Uterus (tissue), 4 donors: ENCODE measurements at places on chromosomes 5 and 9.
A peak's percentile ranks its signal among the peaks of the same experiment; 100 is the strongest.

DNA sequence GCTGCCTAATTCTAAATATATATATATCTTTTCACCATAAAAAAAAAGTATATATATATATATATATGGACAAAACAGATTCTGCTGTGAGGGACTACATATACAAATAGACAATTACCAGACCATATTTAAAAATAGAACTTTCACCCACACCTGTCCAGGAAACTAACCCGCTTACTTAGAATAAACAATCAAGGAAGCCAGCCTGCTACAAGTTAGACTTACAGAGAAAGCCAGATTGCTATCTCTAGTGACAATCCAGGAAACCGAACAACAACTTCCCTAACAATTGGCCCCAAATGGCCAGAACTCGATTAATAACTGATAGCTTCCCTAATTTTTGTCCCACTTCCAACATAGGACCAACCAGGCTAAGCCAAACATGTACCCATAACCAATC is 5.9 kb downstream of the GLDC start:
- DNase-seq = no peak

GRCh38 chr5:142408981-142409481 is 84.2 kb upstream of the SPRY4 start:
- no peak for DNase-seq

DNA sequence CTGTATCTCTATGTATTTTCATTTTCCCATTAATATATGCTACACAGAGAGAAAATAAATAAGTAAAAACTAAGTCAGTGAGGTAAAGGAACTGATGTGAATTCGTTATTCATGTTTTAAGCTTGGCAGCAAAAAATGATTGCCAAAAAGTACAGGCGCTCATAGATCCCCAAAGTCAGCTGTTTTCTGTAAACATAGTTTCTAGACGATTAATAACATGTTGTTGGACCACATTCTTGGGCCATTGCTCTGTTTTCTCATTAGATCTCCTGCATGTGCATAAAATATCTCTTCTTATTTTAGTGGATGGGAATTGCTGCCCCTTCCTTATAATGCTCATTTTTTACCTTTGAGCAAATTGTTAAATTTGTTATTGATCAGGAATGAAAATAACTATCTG is 215.2 kb downstream of the TLE1 start:
- no peak for DNase-seq

DNA sequence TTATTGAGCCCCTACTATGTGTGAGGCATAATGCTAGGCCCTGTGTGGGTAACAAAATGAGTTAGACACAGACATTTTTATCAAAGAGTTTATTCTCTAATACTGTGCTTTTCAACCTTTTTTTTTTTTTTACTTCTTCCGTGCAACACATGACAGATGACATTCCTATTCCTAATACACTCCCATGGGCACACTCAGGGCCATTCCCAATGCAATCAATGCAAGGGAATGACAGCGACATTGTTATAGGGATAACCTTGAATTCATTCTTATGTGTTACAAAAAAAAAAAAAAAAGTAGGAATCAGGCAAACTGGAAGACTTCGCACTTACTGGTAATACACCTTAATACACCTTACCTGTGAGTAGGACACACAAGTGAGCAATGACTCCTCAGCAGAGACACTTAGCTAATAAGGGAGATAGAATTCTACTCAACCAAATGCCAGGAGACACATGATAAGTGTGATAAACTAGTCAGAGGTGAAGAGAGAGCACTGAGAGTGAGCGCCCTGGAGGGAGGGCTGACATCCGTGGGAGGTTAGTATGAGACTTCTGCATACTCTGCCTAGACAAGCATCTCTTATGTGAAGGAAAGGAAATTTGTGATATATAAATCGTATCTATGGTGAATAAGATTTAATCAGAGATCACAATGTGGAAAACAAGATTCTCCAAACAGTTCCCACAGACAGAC is 21.0 kb upstream of the ARSB start:
- no peak for DNase-seq

DNA sequence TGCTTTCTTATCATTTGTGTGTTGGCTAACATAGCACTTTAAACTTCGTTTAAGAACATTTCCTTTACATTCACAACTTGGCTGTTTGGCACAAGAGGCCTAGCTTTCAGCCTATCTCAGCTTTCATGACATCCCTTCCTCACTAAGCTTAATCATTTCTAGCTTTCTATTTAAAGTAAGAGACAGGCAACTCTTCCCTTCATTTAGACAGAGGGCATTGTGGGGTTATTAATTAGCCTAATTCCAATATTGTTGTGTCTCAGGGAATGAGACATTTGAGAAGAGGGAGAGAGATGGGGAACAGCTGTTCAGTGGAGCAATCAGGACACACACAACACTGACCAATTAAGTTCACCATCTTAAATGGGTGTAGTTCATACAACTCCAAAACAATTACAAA is 51.0 kb upstream of the OR2K2 start:
- no peak for DNase-seq

DNA sequence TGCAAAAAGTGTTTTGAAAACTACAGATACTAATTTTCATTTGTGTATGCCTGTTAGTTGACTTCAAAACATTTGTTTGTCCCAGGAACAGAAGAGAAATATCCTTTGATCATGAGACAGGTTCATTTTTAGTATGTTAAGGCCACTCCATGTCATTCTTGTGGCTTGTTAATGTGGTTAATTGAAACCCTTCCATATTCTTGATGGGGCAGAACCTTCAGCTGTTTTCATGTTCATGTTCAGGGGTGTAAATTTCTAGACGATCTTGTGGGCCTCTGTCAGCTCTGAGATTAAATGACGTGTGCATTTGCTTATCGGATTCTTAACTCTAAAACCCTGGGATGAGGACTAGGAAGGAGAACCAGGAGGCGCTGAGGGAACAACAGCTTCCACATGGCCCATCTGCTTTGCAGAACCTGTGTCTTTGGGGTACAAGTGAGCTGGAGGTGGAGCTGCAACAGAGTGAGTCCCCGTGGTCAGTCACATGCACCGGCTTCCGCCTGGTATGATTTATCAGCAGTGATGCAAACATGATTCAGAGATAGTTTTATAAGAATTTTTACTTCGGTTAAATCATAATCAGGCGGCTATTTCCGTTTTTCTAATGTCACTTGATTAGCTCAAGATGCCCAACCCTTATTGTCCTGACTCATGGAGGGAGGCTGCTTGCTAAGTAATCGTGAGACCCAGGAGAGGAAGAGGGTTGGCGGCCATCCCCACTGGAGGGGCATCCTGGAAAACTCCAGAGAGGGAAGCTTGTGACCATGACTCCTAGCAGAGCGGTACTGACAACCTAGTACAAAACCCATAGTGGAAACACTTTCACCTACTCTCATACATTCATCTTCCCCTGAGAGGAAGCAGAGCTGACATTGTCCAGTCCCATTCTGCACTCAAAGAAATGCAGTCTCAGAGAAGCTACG is 138.4 kb downstream of the C9orf152 start:
- DNase-seq = peak; percentile 39

DNA sequence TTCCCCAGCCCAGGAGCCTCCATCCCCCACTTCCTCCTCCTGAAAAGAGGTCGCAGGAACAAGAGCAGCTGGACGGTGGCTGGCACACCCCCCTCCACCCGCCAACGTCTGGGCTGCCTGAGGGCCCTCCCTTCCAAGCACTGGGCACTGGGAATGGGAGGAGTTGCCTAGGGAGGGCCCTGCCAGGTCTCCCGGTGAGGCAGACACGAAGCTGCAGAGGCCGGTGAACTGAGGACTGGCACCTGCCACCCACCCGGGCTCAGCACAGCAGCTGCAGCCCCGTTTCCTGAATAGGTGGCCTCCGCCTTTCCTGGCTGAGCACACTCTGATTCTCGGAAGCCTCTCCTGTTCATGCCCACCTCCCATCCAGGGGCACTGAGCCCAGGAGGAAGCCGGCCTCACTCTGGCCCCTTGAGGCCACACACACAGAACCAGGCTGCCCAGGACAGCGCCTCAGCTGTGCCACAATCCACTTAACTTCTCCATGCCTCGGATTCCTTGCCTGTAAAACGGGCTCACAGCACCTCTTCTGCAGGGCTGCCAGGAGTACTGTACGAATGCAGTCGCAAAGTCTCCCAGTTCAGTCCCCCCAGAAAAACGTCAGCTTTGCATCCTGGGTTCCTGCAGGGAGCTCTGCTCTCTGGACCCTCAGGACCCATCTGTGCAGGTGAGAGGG is 1.3 kb downstream of the NPDC1 start:
- DNase-seq = no peak

GRCh38 chr5:17852740-17853139 is 218.5 kb downstream of the TAF11L14 start:
- DNase-seq = no peak

- no peak for DNase-seq
These were observed 157.0 kb downstream of the DENND1A start for GRCh38 chr9:123772967-123773366.

DNA sequence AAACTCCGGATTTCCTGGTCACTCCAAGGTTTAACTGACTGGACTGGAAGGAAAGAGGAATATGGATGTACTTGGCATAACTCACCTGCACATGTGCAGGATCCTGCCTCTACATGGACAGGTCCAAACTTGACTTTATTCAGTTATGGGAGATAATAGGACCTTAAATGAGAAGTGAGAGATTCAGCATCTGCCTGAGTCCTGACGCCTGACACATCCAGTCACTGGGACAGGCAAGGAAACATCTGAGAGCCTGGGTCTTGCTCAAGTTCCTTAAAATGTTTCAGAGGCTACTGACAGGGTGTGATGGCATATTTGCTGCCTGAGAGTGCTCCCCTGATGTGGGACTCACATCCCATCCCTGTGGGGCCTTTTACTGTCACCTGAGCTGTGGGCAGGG is 34.9 kb downstream of the ZNF354A start:
- no peak for DNase-seq

DNA sequence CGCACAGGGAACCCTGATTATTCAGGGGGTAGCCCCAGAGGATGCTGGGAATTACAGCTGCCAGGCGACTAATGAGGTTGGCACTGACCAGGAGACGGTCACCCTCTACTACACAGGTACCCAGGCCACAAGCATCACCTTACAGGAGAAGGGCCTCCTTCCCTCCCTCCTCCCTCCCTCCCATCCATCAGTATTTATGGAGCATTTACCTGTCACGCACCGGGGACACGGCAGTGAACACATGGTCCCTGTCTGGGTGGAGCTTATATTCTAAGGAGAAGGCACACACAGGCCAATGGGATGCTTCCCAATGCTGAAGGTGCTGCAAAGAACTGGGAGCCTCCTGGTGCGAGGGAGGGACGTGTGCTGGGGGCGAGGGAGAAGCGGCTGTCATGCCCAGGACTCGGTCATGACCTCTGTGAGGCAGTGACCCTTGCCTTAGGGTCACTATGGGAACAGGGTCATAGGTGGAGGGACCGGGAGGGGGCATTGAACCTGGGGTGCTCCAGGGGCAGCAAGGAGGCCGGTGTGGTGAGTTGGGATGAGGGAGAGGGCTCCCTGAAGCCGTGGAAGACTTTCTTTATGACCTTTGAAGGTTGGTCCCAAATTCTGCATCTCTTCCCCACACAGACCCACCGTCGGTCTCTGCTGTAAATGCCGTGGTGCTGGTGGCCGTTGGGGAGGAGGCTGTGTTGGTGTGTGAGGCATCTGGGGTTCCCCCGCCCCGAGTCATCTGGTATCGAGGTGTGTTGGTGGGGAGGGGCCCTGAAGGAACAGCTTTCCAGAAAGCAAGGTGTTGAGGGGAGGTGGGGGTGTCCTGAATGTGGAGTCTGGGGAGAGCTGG is 41.5 kb downstream of the HMCN2 start:
- no peak for DNase-seq

GRCh38 chr5:95727764-95728191 is 3.4 kb upstream of the RHOBTB3 start:
- no peak for DNase-seq

- no peak for DNase-seq
These were observed 23.0 kb upstream of the NR3C1 start for GRCh38 chr5:143426437-143426991.

GRCh38 chr5:148904440-148904839 is 78.0 kb downstream of the ADRB2 start:
- DNase-seq = no peak

DNA sequence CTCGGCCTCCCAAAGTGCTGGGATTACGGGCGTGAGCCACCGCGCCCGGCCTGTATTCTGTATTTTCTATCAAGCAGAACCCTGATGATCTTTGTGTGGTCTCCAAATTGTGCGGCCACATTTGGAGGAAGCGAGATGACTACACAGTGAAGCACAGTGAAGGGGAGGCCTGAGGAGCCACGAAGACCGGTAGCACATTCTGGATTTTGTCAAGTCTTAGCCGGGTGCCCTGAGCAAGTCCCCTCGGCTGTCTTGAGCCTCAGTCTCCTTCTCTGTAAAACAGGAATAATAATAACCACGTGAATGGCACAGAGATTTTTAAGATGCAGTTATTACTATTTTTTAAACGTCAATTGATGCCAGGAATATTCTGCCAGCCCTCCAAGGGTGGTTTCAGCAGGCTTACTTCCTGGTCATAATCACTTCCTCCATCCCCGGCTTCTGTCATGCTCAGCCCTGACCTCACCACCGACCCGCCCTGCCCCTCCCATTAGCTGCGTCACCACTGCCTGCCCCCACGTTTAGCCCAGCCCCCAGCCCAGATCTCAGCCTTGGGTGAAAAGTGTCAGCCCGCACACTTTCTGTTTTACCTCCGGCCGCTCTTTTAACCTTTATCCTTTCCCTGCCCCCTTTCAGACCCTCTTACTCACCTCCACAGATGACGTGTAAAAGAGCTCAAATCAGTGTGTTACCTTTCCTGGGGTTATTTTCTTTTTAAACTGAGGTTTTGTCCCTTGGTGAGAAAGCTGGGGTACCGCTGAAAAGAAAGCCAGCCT is 27.0 kb upstream of the ERGIC1 start:
- peak; percentile 75 for DNase-seq

- DNase-seq = peak; percentile 42
These were observed 12.7 kb downstream of the CSF2 start for GRCh38 chr5:132086277-132086794.

- DNase-seq = no peak
These were observed 24.8 kb upstream of the HNRNPA0 start for GRCh38 chr5:137778772-137779564.

DNA sequence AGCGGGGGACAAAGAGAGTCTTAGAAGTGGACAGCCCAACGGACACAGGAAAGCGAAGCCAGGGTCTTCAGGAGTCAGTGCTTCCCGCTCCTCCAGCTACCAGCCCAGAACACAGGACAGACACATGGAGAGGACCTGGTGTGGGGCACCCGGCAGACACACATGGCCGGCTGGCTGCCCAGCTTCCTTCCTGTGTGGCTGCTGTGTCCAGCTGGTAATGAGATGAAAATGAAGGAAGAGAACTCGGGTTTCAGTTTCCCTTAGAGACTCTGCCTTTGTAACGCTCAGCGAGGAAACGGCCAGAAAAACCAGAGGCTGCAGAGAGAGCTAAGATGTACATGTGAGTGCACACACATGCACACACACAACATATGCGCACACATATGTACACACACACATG is 87.5 kb downstream of the SECISBP2 start:
- DNase-seq = no peak
